ENCODE measurements at places on chromosomes 1 and 21.

GRCh38 chr1:113226148-113226547 lies 153.2 kb downstream of the LRIG2 start:
- no peak for DNase-seq

DNA sequence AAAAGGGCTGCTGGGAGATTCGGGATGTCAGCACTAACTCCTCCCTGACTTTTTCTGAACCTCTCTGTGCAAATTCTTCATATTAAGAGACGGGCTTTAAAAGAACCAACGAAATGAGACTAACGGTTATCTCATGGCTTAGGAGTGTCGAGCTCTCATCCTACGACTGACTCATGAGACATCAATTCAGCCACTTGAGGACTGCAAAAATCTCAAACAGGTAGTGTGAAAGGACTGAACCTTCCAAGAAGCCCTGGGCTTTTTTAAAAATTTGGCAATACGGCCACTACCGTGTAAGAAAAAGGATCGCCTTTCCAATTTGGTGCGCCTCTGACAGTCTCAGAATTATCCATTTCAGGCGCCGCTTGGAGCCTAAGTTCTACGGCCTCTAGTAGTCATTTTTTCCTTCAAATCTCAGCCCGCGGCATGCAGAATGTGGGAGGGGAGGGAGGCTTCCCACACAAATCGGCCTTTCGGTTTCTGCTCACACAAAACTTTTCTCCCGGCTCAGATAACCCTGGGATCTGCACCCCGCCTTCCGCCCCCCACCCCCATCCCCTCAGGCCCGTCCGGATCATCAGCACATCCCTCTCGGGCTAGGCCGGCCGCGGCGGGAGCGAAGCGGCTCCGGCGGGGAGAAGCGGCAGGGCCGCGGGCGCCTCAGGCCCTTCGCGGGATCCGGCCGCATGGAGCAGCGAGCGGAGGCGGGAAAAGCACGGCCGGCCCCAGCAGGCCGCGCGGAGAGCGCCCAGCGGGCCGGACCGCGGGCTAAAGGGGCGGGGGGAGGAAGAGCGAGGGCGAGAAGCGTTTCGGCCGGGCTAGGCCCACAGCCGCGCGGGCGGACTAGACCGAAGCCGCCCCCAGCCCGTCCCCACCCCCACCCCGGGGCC lies 618 bp downstream of the HNRNPR start:
- DNase-seq = peak; percentile 29

GRCh38 chr1:20291645-20292084 lies 990 bp downstream of the VWA5B1 start:
- no peak for DNase-seq

DNA sequence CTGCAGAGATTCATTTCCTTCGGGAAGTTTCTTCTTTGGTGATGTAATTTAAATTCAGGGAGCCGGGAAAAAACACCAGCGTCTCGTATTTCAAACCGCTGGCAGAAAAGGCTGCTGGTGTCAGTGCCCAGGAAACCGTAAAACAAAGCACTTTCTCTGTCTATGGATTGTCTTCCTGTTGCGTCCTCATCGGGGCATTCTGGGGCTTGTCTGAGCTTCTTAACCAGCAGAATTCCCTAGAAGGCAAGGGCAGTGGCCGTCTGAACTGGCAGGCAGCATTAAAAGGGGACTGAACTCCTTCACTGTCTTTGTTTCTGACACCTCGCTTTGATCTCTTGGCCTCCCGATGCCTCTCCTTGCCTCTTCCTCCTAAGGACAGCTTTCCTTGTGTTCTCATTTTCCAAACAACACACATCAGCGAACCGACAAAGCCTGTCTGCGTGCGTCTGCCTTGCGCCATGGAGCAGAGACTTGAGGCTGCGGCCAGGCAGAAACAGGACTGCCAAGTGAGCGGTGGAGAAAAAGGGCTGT lies 391.6 kb upstream of the VAMP3 start:
- no peak for DNase-seq

DNA sequence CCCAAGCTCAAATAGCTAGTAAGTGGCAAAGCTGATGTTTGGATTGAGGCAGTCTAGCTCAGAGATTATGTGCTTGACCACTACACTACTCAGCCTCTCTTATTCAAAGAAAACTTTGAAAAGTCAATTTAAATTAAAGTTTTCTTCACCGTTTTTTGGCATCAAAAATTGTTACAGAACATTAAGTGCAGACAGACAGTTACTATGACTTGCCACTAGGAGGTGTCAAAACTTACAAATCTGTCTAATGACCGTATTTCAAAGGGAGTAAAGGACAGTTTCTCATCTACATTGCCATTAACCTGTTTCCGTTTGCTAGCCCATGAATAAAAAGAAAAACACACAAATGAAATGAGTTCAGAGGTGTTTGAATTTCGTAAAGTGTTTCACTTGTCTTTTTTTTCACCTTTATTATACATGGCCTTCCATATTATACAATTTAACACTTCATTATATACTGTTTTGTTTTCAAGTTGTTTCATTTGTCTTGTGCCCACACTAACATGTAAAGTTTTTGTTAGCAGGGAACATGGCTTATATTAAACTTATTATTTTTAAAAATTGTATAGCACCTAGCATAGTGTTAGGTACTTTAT lies 57.4 kb upstream of the MTF2 start:
- DNase-seq = no peak

DNA sequence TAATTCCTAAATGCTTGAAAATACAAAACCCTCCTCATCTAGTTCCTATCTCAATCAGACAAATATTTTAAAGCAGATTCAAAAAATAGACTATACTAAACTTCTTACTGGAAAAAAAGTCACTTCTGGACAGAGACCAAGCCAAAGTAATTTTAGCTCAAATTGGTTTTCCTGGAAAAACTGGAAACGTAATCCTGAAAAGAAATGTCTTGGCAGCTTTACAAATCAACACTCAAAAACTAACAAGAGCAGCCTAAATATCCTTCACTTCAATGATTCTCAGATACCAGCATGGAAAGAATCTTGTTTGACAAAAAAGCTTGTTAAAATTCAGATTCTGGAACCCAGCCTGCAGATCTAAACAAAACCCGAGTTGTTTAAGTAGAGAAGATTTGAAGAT lies 9.1 kb upstream of the GPR88 start:
- DNase-seq = no peak

DNA sequence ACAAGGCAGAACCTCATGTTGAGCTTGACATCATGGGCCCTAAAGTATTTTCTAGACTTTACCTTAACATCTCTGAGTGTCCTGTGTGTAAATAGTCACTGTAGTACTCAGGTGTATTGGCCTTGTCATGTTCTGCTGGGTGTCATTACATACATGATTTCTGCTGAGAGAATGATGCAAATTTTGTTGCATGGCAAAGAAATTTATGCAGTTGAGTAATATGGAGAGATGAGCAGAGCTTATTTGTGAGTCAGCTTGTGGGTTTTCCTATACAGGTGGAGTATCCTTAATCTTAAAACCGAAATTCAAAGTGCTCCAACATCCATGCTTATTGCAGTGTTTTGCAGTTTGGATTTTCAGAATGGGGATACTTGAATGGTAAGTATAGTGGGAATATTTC lies 36.6 kb downstream of the RGL1 start:
- no peak for DNase-seq

DNA sequence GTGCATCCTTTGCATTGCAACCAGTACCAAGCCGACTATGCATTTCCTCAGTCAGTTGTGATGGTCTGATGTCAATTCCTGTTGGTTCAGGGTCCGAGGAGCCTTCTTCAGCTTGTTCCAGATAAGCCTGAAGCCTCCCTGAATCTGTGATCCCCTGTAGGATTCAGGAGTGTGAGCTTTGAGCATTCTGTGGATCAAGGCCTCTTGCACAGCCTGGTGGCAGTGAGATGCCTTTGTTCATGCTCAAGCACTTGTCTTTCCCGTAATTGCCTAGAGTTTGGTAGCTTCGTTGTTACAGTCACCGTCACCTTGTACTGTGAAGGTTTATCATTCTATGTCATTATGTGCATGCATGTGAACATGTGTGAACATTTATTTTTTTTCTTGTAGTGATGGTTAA lies 103.5 kb downstream of the PBX1 start:
- no peak for DNase-seq

DNA sequence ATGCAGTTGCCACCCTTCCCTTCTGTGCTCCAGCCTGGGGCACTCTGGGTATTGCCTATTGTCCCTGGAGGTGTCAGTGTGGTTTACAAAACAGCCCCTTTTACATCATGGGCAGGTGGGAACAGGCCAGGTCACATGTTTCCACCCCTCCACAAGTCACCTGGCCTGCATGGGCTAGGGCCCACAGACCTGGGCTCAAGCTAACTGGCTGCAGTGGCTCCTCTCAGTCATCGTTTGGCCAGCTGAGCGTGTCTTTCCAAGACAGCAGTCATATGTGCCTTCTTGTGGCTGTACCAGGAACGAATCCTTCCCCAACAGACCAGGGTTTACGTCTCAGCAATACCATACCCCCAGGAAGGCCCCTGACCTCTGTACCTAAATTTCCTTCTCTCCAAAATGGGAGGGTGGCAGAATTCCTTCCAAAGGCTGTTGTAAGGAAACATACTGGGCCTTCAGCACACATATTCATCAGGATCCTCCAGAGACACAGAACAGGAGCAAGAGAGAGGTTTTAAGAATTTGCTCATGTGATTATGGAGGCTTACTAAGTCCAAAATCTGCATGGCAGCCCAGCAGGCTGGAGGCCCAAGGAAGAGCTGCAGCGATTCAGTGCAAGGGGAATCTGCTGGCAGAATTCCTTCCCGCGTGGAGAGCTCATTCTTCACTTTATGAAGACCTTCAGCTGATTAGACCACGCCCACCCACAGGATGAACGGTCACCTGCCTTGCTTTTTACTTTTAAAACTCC lies 10.6 kb upstream of the TAS1R2 start:
- DNase-seq = no peak

DNA sequence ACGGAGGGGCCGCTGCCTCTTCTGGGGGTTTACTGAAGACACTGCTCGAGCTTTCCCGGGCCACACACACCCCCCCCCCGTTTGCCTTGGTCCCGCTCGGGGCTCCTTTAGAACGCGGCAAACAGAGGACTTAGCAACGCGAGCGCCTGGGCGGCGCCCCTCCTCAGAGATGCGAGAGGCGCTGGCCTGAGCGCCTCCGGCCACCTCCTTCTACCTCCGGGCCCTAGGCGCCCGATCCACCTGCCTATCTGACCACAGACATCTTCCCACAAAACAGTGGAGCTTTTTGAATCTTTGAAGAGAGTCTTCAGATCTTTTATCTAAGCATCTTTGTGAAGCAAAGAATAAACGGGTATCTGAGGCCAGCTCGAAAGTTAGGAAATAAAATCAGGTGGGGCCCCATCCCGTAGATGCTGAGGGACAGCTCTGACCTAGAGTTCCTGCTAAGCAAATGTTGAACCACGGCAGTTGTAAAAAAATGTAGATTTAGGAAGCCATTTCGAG lies 436 bp upstream of the TTLL7 start:
- peak; percentile 24 for DNase-seq

- DNase-seq = no peak
Measured at GRCh38 chr21:34545079-34545884, 33.3 kb upstream of the KCNE1 start.

GRCh38 chr1:119008483-119009311 lies 20.6 kb upstream of the TBX15 start:
- DNase-seq = no peak

GRCh38 chr1:176522310-176522845 lies 59.4 kb downstream of the PAPPA2 start:
- DNase-seq = no peak

DNA sequence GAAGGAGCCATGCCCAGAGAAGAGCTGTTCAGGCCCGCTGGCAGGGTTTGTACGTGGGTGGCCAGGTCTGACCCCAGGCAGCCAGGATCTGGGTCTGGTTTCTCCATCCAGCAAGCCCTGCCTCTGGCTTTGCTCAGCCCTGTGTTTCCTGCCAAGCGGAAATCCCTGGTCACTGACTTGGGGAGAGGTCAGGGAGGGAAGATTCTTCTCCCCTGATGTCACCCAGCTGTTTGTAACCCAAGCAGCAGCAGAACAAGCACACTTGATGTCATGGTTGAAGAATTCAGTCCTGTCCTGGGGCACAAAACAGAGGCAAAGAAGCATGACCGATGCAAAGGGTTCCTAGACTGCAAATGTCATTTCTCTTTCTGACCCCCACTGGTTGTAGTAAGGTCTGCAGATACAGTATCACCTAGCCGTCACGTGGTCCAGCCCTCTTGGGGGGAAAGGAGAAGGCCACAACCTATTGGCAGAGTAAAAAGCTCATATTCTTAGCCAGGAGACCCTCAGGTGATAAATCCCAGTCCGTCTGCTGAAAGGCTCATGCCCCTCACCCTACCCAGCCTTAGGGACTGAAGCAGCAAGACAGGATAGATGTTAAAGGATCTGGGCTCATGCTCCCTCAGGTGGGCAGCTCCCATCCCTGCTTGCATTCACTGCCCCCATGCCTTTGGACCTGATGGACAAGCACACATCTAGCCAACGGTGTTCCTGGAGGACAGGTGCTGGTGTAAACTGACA lies 120.9 kb downstream of the SYT2 start:
- DNase-seq = no peak

GRCh38 chr1:40245686-40246085 lies 2.1 kb upstream of the TMCO2 start:
- no peak for DNase-seq

- DNase-seq = no peak
Measured at GRCh38 chr1:22500471-22500870, 48.8 kb downstream of the ZBTB40 start.

DNA sequence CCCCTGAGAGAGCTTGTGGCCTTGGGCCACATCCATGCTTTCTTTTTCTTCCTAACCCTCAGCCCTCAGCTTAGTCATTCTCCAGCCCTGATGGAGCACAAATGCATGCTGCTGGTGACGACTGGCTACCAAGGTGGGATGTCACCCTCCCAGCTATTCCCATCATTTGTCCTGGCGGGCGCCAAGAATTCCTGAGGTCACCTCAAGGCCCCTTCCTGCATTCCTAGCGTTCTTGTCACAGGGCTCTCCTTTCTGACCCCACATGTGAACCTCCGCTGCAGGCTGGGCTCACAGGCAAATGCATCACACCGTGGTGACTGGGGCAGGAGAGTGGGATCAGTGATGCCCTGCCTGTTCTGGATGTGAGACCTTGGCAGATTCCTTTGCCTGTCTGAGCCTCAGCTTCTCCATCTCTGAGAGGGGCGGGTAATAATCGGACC lies 53.4 kb upstream of the IFFO2 start:
- no peak for DNase-seq

DNA sequence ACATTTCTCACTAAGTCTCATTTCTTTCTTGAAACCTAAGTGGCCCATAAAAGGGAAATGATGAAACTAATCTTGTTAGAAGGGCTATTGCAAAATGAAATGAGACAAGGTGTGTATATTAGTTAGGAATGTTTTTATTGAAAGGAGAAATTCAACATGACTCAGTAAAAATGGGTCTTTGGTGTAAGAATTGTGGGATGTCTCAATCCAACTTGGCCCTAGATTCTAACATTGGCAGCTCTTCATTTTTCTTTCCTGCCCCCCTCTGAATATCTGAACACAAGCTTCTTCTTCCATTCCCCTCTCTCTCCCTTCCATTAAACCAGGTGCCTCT lies 26.8 kb upstream of the TARBP1 start:
- DNase-seq = no peak

All from stimulated activated CD4-positive, alpha-beta T cell treated with anti-CD3 and anti-CD28 coated beads, Interleukin-1b, Interleukin-23, amount 100 ng/mL, for 1 hour (primary cell).